CD4-positive, alpha-beta T cell treated with Interleukin-2 at 100 ng/mL for 4 hours (primary cell): ENCODE measurements at places on chromosomes 6 and 20.

GRCh38 chr20:10359621-10360040 lies 74.4 kb downstream of the MKKS start:
- DNase-seq, result no peak

- no peak for DNase-seq
Observed at GRCh38 chr6:140833408-140833807, 1299.3 kb upstream of the GJE1 start.

GRCh38 chr6:15331143-15331542 lies 85.3 kb downstream of the JARID2 start:
- no peak for DNase-seq

- DNase-seq, result no peak
Observed at GRCh38 chr20:40203032-40203431, 486.0 kb downstream of the MAFB start.

DNA sequence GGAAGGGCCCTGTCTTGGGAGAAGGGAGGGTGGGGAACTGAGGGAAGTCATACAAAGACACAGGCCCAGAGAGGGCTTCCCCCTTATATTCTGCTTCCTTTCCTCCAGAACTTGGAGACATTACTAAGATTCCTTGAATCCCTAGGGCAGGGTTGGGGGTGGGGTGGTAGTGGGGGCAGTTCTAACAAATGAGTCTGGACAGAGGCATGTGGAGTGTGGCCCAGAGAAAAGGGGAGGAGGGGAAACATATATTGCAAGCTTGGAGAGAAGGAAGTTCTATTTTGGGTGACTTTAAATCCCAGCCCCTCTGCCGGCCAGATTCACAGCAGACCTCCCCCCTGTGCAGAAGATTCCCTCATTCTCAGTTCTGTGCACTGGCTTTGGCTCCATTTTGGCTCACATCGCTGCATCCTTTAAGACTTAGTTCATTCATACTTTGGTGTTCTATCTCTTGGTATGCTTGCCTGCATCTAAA lies 43.7 kb downstream of the DAAM2 start:
- no peak for DNase-seq
